ENCODE measurements at places on chromosomes 5 and 9.
A peak's percentile ranks its signal among the peaks of the same experiment; 100 is the strongest.

DNA sequence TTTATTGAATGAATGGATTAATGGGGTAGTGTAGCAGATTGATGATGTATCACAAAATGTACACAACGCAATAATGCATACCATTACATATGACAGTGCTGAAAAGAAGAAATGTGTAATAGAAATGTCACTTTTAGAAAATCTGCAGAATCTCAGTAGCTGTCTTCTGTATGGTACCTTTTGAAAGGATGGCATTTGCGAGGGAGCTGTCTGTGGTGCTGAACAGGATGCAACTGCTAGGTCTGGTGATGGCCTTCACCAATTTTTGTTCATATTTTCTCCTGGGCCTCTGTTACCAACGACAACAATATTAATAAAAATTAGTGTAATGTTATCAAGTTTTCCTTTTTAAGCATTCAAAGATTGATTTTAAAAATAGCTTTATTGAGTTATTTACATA is 36.2 kb upstream of the OTULIN start:
- peak; percentile 51 for DNase-seq

DNA sequence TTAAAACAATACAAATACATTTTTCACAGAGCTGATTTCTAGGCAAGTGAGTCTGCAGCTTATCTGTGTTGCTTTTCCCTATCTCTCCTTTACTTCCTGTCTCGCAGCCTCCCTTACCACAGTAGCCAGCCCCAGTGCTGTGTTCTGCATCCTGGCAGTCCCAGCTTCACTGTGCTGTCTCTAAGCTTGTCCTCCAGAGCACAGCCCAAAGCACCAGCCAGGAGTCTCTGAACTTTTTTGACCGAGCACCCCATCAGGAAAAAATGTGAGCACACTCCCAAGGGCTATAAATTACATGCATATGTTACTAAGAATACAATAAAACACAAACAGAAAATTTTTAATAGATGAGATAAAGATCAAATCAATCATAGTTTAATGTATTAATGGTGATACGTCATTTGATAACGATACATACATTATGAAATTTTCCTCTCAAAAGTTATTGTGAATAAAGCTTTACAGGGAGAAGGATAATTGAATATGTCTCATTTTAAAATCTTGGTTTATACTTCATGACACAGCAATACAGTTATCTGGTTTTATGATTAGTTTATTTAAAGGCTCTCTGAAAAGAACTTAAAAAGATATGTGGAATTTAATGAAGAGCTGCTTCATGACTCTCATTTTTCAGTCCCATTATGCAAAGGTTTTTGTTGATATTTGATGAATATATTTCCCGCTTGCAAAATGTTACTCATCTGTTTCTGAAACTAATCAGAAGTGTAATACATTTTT is 7.3 kb upstream of the RHOBTB3 start:
- no peak for DNase-seq

- DNase-seq, result peak; percentile 39
Observed at GRCh38 chr9:19127871-19128500, 694 bp upstream of the PLIN2 start.

DNA sequence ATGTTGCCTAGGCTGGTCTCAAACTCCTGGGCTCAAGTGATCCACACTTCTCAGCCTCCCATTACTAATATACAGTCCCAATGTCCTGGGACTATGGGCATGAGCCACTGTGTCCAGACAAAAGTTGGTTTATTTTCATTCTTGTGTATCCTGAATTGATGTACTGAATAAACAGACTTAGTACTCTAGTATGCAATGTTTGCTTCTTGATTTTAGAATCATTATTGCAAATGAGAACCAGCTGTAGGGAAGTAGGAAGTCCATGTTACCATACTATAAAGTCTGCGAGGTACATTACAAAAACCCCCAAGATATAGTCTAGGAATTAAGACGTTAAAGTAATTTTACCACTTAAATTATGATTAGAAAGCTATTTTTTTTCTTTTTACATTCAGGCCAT is 334.6 kb upstream of the KLF9 start:
- no peak for DNase-seq

DNA sequence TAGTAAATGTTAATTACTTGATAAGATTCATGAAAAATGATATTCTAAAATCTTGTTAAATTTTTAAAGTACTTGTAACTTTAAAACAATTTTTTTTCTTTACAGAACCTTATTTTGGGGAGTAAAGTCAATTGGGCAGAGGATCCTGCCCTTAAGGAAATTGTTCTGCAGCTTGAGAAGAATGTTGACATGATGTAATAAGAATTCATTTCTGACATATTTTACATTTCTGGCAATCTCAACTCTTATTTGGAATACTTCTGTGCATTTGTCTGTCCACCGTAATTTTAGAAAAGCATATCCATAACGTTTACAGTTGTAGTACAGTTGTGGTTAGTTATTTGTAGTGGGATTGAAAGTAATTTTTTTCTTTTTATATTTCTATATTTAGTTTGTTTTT is 20.2 kb downstream of the CENPH start:
- DNase-seq, result no peak

GRCh38 chr9:18331310-18331684 is 142.7 kb upstream of the ADAMTSL1 start:
- no peak for DNase-seq

GRCh38 chr5:6732634-6733410 is 19.6 kb downstream of the TENT4A start:
- no peak for DNase-seq

DNA sequence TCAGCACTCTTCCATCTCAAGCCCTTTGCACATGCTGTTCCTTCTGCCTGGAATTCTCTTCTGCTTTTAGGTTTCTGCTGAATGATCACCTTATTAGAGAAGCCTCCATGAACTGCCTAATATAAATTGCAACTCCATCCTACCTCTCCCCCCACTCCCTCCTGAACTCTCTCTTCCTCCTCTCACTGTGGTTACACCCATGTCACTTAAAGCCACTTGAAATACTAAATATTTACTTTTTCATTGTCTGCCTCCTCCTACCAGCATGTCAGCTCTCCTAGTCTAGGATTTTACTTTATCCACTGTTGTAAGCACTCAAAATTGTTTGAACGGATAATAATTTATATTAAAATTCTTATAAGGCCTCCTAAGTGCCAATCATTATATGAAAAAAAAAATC is 43.8 kb downstream of the ACTL7B start:
- DNase-seq, result no peak

- DNase-seq, result no peak
Observed at GRCh38 chr9:110152704-110153374, 55.1 kb downstream of the C9orf152 start.

DNA sequence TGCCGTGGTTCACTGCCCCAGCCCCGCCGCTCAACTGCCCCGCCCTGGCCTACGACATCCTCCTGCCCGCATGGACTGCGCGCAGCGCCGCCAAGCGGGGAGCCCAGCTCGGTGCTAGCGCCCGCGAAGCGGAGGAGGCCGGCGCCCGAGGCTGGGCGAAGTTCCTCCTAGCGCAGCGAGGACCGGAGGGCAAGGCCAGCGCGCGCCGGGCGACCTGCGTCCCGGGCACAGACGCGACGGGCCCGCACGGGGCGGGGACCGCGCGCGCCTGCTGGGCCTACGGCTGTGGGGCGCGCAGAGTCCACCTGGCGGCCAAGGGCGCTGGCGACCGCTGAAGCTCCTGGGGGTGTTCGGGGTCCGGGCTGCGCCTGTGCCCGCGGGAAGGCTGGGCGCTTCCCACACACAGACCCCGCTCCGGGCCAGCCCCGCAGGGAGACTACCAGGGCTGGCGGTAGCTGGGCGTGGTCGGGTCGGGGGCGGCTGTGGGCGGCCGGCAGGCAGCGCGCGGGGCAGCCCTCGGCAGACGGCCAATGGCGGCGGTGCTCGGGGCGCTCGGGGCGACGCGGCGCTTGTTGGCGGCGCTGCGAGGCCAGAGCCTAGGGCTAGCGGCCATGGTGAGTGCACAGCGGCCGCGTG is at the start of gene PCBD2:
Gene PCBD2, plus strand, starts transcription at position 522 of the 636 bp plus-strand sequence. Its CDS starts 9 bp downstream, at position 531.
- DNase-seq, result peak; percentile 93

DNA sequence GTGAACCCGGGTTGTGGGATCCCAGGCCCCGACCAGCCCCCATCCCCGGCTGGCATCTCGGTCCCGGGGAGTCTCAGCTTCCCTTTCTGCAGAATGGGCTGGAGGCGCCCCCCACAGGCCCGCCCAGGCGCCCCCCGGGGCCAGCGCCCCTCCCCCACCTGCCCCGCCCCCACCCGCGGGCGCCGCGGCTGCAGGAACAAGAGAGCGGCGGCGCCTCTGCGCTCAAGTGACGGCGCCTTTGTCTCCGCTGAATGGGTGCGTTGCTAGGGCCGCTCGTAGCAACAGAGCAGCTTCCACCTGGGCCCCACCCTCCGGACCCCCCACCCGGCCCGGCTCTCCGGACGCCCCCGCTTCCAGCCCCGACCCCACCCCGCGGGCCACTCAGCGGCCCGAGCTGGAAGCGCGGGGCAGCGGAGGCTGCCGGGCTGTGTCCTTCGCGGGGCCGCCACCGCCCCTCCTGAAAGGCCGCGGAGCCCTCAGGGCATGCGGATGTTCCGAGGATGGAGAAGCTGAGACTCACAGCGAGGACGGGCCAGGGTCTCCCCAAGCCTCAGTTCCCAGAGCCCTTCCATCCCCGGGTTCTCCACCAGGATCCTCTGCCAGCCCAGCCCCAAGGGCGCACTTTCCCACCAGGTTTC is 27.5 kb downstream of the ADGRD2 start:
- DNase-seq, result no peak

GRCh38 chr5:53667621-53668020 is 107.2 kb downstream of the NDUFS4 start:
- no peak for DNase-seq

DNA sequence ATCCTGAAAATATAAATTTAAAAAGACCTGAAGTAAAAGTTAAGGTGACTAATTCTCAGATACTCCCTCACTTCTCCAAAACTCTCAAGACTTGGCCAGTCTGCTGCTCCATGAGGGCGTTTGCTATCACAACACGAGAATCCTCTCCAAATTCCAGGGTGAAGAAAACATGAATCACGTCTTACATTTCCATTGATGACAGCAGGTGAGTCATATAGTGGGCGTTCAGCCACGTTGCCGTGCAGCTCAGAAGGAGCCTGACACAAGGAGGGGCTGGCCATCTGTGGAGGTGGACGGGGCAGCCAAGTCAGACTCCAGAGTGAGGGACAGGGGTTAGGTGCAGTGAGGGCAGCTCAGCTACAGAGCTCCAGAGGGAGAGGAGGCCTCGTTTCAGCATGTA is 555.1 kb upstream of the ADAMTS16 start:
- no peak for DNase-seq

DNA sequence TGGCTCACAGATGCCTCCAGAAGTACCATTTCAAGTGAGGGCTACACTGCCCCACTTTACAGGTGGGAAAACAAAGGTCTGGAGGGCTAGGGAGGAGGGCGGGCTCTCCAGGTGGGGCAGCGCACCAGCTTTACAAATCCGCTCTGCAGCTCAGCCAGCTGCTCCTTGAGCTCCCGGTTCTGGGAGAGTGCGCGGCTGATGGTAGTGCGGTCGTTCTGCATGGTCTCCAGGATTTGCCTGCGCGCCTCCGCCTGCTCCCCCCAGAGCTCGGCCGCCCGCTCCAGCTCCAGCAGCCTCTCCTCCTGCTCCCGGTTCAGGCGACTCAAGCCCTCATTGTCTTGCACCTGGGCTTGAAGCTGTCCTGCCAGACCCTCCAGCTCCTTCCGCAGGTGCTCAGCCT is 15.5 kb downstream of the GOLGA2 start:
- DNase-seq, result no peak

DNA sequence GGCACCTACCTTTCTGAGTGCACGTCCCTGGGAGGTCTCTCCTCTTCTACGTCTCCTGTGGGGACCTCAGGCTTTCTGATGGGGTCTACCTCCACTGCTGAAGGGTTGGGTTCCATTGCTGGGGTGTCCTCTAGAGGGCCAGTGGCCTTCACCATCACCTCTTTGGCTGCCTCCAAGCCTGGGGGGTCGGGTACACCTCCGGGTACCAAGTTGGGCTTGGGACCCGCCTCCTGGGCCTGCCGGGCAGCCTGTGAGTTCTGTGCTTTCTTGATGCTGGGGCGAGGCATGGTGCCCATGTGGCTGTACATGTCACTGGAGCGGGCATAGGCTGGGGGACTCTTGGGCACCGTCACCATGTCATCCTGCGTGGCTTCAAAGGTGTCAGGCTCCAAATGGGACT is 4.5 kb downstream of the SH2D3C start:
- DNase-seq, result no peak

- DNase-seq, result peak; percentile 79
Observed at GRCh38 chr5:14870337-14871213, 1.0 kb downstream of the ANKH start.

- no peak for DNase-seq
Observed at GRCh38 chr9:27672718-27673117, 99.4 kb upstream of the C9orf72 start.

GRCh38 chr9:21549251-21549765 is 67.2 kb upstream of the IFNE start:
- DNase-seq, result no peak

- DNase-seq, result no peak
Observed at GRCh38 chr5:10553476-10553875, 10.4 kb upstream of the ANKRD33B start.

DNA sequence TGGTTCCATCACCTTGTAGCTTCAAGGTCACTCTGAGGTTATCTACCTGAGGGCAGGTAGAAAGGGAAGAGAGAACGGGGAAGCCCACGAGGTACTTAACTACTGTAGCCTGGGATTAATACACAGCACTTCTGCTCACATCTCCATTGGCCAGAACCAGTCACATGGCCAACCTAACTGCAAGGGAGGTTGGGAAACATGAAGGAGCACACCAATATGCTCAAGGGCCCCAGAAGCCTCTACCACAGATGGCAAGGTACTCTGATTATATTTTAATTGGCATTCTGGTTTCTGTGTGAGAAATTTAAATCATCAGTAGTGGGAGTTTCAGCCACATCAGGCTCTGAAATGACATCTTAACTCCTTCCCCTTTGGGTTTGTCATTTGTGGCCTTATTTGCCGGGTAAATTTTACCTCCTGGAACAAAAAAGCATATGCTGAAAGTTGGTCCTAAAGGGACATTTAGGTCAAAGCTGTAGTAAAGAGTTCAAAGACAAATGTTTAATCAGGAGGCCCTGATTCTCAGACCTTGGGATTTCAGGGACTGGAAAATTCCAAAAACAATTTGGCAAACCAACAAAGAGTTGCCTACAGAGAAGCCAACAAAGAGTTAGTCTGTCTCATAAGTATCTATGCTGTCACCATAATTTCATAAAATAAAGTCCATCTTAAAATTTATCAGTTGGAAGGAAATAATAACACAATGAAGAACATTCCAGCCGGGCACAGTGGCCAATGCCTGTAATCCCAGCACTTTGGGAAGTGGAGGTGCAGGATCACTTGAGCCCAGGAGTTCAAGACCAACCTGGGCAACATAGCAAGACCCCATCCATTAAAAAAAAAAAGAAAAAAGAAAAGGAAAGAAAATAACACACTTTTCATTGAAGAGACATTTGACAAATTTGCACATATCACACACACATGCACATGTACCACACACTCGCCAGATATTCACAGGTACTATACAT is 13.8 kb upstream of the MVB12B start:
- no peak for DNase-seq

Measured in activated naive CD4-positive, alpha-beta T cell treated with Interleukin-2 at 50 U/mL for 16 hours (primary cell).